ENCODE measurements at places on chromosomes 4 and X.

DNA sequence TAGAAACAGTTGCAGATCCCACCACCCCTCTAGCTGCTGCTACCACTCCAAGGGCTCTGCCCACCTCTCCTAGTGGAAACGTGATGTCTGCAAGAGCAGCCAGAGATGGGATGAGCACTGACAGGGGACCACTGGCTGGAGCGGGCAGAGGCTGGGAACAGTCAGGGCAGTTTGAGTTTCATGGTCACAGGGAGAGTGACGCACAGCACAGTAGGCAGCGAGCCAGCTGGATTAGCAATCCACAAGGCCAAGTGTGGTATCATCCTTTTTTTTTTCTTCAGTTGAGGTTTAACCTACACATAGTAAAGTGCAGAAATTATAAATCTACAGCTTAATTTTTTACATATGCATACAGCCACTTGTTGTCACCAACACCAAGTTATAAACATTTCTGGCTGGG lies 6.4 kb upstream of the SCML2 start:
- DNase-seq, result no peak

- DNase-seq, result no peak
Measured at GRCh38 chr4:141580523-141580922, 55.9 kb upstream of the IL15 start.

GRCh38 chr4:57401586-57401985 lies 291.4 kb upstream of the IGFBP7 start:
- DNase-seq, result no peak

GRCh38 chrX:8254401-8254800 lies 83.3 kb upstream of the VCX2 start:
- DNase-seq, result no peak

- DNase-seq, result no peak
Measured at GRCh38 chr4:140018931-140019618, 134.9 kb downstream of the MAML3 start.

- no peak for DNase-seq
Measured at GRCh38 chr4:7237873-7238272, 45.5 kb downstream of the SORCS2 start.

- DNase-seq, result no peak
Measured at GRCh38 chr4:117481742-117482141, 396.4 kb upstream of the TRAM1L1 start.

- DNase-seq, result no peak
Measured at GRCh38 chr4:24912252-24913118, at the start of gene CCDC149. TSS of gene CCDC149 (minus strand) at chr4:24913042. CDS start at chr4:24912864, 178 bp downstream.

GRCh38 chr4:70925899-70926635 lies 23.9 kb downstream of the MOB1B start:
- DNase-seq, result no peak

GRCh38 chr4:155208258-155209054 lies at the start of gene NPY2R:
TSS of gene NPY2R (plus strand) at chr4:155208636. CDS start at chr4:155213940, 5,304 bp downstream.
- no peak for DNase-seq

GRCh38 chr4:5916229-5916628 lies 23.3 kb upstream of the CRMP1 start:
- no peak for DNase-seq

DNA sequence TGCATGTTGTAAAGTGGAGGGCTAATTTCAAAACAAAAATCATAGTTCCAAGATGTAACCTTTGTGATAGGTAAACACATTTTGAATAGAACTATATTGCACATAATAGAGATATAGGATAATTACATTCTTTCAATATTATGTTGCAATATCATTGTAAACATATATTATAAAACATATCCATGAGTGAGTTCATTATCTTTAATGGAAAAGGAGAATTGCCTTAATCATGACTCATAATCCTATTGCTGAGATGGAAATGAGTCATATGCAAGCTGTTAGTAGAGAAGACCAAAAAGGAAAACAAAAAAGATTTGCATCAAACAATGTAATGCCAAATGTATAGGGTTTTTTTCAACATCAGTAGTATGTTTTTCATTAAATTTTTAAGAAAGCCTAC lies 73.7 kb upstream of the WDR44 start:
- no peak for DNase-seq

- no peak for DNase-seq
Measured at GRCh38 chr4:82909326-82909725, 8.8 kb downstream of the THAP9 start.

DNA sequence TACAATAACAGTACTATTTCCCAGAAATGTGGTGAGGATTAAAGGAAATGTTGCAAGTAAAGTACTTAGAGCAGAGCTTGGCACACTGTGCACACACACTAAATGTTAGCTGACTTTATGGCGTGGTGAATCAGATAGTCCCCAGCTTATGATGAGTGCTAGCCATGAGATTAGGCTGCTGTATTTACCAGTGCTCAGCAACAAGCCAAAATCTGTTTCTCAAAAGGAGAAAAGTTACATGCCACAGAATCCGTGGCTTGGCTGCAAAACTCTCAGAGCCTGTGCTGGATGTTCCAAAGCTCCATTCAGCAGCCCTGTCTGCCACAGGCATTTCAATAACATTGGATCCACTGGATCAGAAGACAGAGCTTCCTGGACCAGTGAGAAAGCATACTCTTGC lies 12.8 kb upstream of the STBD1 start:
- no peak for DNase-seq

DNA sequence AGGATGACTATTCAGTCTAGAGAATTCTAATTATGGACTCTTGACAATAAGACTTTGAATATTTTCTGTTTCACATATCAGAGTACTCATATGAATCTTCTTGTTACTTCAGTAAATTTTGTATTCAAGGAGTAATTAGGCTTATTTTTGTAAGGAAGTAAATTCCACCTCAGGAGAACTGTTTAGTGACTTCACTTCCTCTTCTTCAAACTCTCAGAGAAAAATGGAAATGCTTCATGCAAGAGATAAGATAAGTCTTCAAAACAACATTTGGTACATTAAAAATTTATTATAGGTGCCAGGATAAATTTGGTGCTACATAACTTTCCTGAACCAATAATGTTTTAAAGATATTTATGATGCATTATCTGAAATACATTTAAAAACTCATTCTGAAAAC lies 1421.9 kb downstream of the PCDH7 start:
- no peak for DNase-seq

- DNase-seq, result no peak
Measured at GRCh38 chr4:38328989-38329729, 334.8 kb upstream of the KLF3 start.
